Choroid plexus epithelial cell (primary cell): ENCODE measurements at places on chromosomes 12 and 14.
A peak's percentile ranks its signal among the peaks of the same experiment; 100 is the strongest.

- DNase-seq: no peak
Measured at GRCh38 chr12:103944964-103945363, 14.8 kb downstream of the HSP90B1 start.

DNA sequence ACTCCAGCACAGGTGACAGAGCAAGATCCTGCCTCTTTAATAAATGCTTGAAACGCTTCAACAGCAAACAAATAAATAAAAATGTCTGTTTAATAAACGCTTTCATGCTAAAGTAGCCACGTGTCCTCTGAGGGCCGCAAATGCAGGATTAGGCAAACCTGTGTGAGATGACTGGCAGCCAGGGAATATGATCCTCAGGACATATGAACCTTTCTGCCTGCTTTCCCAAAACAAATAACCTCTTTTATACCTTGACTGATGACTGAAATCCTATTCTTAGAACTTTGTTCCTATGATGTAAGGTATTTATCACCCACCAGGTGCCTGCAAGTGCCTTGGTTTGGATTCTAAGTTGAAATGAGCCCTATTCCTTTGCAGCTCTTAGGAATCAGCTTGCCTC, 14.5 kb upstream of the FLVCR2 start:
- no peak for DNase-seq

DNA sequence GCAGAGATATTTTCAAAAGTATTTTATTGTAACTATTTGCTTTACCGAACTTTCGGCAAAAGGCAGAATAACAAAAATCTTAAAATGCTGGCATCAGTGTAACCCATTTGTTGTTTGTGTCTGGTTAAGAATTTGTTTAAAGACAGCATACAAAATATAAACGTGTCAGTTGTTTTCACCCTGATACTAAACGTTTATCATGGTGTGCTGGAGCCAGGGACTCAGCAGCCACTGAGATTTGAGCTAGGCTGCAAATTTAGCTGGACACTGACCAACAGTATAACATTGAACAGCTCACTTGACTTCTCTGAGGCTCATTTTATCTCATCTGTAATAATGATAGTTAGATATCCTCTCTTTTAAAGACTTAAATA, 183.7 kb downstream of the TMTC3 start:
- peak; percentile 63 for DNase-seq

DNA sequence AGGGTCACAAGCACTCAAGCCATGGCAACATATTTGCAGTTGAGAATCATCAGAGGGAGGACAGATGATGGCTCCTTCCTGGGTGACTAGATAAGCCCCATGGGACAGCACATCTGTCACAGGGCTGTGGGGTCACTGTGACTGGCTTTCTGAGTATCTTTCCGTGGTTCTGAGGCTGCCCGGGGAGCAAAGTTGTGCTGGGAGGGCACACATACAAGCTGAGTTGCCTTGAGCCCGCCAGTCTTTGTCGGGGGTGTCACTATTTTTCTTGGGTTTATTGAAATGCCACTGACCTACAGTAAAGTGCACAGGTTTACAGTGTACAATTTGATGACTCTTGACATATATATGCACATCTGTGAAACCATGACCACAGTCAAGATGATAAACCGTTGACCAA, 17.2 kb upstream of the KIF26A start:
- no peak for DNase-seq

- DNase-seq: no peak
Measured at GRCh38 chr14:101727611-101728366, 33.7 kb upstream of the PPP2R5C start.

GRCh38 chr14:56122301-56122700, 4.1 kb downstream of the PELI2 start:
- no peak for DNase-seq

DNA sequence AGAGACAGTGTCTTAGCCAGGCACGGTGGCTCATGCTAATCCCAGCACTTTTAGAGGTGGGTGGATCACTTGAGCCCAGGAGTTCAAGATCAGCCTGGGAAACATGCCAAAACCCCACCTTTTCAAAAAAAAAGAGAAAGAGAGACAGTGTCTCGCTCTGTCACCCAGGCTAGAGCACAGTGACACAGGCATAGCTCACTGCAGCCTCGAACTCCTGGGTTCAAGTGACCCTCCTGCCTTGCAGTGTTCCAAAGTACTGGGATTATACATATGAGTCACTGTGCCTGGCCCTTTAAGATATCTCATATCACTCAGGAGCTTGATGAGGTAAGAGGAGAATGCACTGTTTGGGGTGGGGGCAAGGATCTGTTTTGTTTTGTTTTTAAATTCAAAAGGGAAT, 48.1 kb upstream of the LTBP2 start:
- no peak for DNase-seq
